ENCODE measurements at places on chromosomes 2 and 18. TPM values are rescaled to one million over a fixed set of nuclear protein-coding genes. Genes with fewer than 3 reads are reported as not detected.

The SPP2 gene
- total RNA-seq, result not detected

The MYCN gene
- 0.29 TPM for total RNA-seq

The UGT1A6 gene
- not detected for total RNA-seq

The UGT1A4 gene
- not detected for total RNA-seq

The FAM110C gene
- total RNA-seq, result 1.4 TPM

The ANKRD30BL gene
- total RNA-seq, result not detected

The FNDC4 gene
- total RNA-seq, result 136 TPM

The SLC5A7 gene
- total RNA-seq, result not detected

The MYO1B gene
- 63.9 TPM for total RNA-seq

The INHA gene
- total RNA-seq, result 0.45 TPM

The AQP12A gene
- not detected for total RNA-seq

The STARD7 gene
- 107 TPM for total RNA-seq

The RGPD3 gene
- total RNA-seq, result 0.42 TPM

The GKN1 gene
- not detected for total RNA-seq

The RBBP8 gene
- 18.0 TPM for total RNA-seq

The KANSL1L gene
- total RNA-seq, result 14.6 TPM

The DYNAP gene
- total RNA-seq, result not detected

The SERPINB11 gene
- not detected for total RNA-seq

The WDR35 gene
- 6.6 TPM for total RNA-seq

The MYO5B gene
- 1.6 TPM for total RNA-seq

The MARCHF4 gene
- not detected for total RNA-seq

The PLCD4 gene
- total RNA-seq, result 1.0 TPM

The DARS1 gene
- total RNA-seq, result 62.8 TPM

The ZSCAN30 gene
- 13.2 TPM for total RNA-seq

The SPDYA gene
- 2.0 TPM for total RNA-seq

The MAP3K2 gene
- 62.0 TPM for total RNA-seq

The NHEJ1 gene
- 13.8 TPM for total RNA-seq

The BIN1 gene
- 87.0 TPM for total RNA-seq

The TRIM43 gene
- not detected for total RNA-seq

The TNFAIP6 gene
- total RNA-seq, result 25.4 TPM
